ENCODE measurements at places on chromosomes 5 and 9.
A peak's percentile ranks its signal among the peaks of the same experiment; 100 is the strongest.

- DNase-seq: no peak
These were observed 193.3 kb upstream of the GRIN3A start for GRCh38 chr9:101931756-101932155.

GRCh38 chr5:149271716-149272563, at the start of gene AFAP1L1:
Gene AFAP1L1, plus strand, starts transcription at chr5:149271859. Its CDS starts 110 bp downstream, at chr5:149271969.
- DNase-seq: no peak

GRCh38 chr9:117779760-117780159, 75.6 kb downstream of the TLR4 start:
- DNase-seq: peak; percentile 11

DNA sequence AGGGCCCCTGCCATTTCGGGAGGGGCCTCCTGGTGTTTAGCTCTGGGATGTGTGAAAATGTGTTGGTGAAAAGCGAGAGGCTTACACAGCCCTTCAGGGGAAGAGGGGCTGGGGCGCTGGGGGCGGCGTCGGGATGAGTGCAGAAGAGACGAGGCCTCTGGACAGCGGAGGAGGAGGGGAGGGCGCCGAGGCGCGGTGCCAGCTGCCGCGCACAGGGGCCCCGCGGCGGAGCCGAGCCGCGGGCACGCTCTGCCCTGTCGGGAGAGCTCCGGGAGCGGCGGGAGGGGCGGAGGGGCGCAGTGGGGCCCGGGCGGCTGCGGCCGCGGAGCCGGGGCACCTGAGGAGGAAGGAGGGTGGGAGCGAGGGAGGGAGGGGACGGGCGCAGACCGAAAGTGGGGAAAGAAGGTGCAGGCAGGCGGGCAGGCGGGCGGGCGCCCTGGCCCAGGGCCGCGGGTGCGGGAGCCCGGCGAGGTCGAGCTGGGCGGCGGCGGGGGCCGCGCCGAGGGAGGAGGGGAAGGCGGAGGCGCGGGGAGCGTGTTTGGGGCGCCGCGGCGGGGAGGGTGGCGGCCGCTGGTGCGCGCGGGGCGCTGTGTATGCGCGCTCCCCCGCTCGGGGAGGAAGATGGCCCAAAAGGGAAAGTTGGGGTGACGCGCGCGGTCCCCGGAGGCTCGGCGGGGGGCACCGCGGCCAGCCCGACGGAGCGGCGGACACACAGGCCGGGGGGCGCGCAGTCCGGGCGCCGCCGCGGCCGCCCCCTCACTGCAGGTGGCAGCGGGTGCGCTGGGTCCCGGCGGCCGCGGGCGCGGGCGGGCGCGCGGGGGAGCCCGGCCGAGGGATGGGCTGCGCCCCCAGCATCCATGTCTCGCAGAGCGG, at the start of gene PDE8B:
TSS of gene PDE8B (plus strand) at position 590 of the 873 bp plus-strand sequence. CDS start at position 836, 246 bp downstream.
- peak; percentile 29 for DNase-seq

DNA sequence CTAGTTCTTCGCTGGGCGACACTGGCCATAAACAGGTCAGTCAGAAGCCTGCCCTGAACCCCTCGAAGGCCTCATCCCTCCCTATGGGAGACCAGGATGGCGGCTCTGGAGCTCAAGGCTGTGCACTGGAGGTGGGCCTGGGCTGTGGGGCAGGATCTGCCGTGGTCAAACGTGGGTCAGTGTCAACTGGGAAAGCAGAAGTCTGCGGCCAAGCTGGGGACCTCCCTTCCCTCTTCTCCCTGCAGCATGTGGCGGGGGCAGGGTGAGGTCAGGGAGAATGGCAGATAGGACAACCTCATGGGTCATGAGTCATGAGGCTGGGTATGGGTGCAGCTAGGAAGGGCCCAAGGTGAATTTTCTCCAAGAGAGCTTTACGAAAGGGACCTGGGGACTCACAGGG, 132.9 kb downstream of the RXRA start:
- peak; percentile 82 for DNase-seq

- peak; percentile 30 for DNase-seq
These were observed 237.4 kb upstream of the PTGER4 start for GRCh38 chr5:40442346-40442745.

GRCh38 chr9:109316207-109316640, 4.6 kb downstream of the EPB41L4B start:
- no peak for DNase-seq

DNA sequence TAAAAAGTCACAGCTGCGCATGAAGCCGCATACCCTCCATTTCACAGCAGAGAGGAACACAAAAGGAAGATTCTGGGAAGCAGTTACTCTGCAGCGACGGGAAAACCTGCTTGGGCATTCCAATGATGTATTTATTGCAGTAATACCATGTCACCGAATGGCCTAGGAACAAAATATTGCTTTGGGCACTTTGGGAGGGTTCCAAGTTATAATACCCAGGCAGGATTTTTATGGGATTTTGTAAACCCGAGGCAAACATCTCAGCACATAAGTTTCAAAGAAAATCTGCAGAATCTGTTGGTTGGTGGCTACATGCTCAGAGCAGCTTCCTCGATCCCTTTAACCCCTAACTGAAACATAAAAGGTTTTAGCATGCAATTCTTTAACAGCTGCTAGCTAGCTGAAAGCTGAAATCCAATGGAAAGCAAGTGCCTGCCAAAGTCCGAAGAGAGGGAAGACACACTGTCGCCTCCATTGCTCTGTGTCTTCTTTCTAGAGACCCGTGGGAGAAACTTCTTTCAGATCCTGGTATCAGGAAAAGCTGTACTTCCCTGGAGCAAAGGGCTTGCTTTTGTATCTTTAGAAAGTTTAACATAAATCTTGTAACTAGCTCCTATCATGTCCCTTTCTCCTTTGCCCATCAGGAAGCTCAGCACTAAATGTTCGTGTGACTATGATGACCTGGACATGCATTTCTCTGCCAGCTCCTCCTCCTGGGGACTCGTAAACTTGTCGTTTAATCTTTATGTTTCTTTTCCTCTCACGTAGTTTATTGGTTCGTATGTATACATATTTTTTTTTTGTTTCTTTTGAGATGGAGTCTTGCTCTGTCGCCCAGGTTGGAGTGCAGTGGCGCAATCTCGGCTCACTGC, 195.0 kb downstream of the MAPKAP1 start:
- DNase-seq: no peak

GRCh38 chr5:1833264-1834021, 32.2 kb downstream of the NDUFS6 start:
- DNase-seq: no peak

DNA sequence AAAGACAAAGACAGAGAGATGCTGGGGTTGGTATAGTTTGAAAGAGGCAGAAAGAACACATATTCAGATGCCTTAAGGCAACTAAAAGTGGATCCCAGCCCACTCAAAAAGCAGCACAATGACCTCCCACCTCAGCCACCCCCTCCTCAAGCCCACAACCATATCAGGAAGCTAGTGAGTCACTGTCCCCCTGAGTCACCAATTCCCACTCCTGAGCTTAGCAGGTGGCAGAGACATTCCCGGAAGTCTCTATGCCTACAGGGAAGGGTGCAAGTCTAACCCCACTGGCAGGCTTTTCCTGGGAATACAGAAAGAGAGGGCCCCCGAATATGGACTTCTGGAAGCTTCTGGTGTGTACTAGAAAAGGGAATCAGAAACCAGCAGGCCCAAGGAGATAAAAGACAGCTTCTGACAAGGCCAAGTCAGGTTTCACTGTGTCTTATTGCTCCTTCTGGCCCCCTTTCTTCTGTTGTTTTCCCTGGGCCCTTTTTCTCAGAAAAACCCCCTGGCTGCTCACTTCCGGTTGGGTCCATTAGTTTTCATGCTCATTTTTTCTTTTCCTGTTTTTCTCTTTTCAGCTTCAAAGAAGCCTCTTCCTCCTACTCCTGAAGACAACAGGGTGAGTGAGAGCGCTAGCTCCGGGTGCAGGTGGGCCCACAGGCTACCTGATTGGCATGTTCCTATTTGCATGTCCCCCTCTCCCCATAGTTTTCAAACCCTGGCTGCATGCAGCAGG, 36.8 kb downstream of the ITK start:
- no peak for DNase-seq

- DNase-seq: no peak
These were observed 51.1 kb downstream of the BARX1 start for GRCh38 chr9:93903886-93904648.

DNA sequence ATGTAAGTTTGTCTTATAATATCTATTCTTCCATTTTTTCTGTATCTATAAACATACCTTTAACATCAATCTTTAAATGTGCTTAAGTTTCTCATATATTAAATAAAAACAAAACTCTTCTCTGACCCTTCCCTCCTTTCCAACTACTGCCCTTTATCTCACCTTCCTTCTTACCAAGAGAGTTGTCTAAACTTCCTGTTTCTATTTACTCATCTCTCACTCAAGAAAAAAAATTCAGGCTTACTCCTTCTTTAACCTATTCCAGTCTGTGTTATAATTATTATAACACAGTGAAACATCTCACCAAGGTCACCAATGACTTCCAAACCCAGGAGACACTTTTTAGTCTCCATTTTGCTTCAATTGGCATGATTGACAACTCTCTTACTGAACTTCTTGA, 140.9 kb downstream of the CCDC171 start:
- DNase-seq: no peak

DNA sequence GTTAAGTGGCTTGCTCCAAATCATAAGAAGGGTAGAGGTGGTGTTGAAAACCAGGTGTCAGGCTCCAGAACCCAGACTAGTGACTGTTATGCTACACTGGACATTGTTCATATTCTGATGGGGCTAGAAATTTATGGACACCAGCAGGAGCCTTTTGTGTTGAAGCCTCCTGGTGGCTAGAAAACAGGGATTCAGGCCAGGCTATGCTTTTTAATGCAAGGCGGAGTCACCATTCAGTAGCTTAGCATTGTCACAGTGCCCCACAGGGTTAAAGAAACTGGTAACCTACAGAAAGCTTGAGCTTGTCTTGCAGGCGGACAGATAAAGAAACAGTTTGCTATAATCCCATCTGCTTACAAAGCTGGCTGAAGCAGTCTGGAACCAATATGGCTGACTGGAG, 23.0 kb upstream of the GOLM1 start:
- DNase-seq: no peak

GRCh38 chr9:113771199-113771598, 104.9 kb upstream of the ZNF618 start:
- no peak for DNase-seq

- DNase-seq: no peak
These were observed 13.3 kb downstream of the SPATA9 start for GRCh38 chr5:95669540-95669939.

- no peak for DNase-seq
These were observed 30.9 kb upstream of the CPEB4 start for GRCh38 chr5:173857234-173857633.

DNA sequence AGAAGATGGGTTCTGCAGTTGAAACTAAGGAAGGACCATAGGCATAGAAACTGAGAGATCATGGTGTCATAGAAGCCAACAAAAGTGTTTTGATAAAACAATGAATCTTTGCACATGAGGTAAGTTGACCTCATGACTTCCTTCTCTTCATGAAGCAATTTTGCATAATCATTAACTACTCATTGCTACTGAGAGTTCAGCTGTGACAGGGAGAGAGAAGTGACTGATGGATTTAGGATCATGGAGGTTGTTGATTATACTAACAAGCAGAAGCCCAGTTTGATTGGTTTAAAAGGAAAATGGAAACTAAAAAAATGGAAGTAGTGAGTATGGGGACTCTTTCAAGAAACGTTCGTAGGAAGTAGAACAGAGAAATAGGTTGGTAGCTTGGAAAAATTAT, 51.2 kb downstream of the PARP8 start:
- peak; percentile 69 for DNase-seq

DNA sequence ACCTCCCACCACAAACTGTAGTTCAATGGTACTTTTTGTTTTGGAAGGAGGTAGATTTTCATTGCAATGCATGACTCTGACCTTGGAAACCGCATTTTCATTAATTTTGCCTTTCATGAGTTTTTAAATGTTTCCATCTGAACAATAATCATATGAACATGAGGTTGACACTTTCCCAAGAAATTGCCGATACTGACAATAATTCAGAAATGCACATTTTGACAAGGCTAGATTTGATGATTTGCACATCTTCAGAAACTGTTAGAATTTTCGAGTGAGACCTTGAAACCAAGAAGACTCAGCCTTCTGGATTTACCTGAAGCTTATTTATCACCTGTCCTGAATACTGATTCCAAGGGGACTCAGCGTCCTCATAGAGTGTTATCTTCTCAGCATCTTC, 93.8 kb upstream of the NTRK2 start:
- DNase-seq: no peak

DNA sequence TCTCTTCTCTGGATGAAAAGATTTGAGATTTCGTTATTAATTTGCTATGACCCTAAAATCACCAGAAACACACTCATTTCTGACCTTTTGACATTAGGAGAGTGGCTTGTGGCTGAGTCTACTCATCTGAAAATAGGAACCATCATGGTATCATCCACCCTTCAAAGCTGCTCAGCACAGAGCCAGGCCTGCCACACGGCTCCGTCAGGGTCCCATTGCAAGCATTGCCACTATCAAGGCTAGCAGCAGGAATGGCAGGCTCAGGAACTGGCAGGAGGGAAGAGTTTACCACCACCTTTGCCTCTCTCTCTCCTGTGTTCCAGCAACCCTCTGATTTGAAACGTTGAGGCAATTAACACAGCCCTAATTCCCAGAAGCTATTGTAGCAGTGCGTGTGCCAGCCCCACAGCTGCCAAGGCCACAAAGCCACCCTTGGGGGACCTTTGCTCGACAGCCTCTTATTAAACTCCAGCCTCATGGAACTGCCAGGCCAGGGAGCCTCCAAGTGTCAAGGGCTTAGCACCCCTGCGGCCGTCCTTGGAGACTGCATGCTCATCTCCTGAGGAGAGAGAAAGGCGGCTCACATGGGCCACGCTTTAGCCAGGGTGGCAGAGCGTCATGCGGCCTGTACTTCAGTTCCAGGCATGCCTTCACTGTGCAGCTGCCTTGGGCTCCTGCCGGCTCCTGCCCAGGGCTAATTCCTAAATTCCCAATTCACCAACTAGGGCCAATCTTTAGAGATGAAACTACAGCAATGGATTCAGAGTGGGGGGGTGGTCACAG, 145.9 kb downstream of the ROR2 start:
- no peak for DNase-seq

DNA sequence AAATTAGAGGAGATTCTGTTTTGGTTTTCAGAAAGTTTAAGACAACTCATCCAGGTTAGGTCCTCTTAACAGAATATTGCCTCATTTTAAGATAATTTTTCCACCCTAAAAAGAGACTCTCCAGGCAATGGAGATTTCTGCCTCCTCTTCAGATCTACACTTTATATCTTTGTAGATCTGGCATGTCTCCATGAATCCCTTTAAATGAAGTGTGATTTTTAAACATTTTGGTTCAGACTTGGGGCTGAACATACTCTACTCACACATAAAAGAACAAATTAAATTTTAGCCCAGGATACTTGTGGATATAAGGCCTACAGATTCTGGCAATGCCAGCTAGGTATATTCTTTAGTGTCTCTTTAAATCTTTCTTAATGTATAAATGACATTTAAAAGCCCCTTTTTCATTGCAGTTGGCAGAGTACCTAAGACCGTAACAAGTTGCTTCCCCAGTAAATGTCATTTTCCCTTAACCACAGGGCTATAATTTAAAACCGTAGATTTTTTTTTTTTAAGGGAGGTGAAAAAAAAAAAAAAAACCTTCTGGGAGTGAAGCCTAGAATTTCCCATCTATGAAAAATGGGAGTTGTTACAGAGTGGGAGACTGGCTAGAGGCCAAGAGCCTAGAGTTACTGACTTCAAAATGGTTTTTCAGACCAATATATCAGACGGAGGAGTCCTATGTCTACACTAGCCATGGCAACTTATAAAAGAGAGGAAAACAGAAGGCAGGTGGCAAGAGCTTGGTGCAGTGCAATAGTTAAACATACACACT, 207.8 kb upstream of the TARS1 start:
- no peak for DNase-seq

- no peak for DNase-seq
These were observed 31.5 kb downstream of the RAPGEF1 start for GRCh38 chr9:131708226-131709002.

Data from CD14-positive monocyte (primary cell).